Peyer's patch (tissue), 4 donors: ENCODE measurements at places on chromosomes 11 and 22. TPM values are rescaled to one million over a fixed set of nuclear protein-coding genes. Genes with fewer than 3 reads are reported as not detected.

Gene NXPE4
- total RNA-seq: 0.53 TPM

Gene FAM180B
- not detected for total RNA-seq

Gene NEFH
- 0.54 TPM for total RNA-seq

Gene GUCY1A2
- 0.83 TPM for total RNA-seq

Gene KCNK7
- 1.5 TPM for total RNA-seq

GRCh38 chr11:104000798-104001197, 35.6 kb upstream of the DDI1 start:
- no peaks in the 10 kb centered on the region for H3K27me3 ChIP-seq
- H3K4me1 ChIP-seq: no peaks in the 10 kb centered on the region
- no peak overlapping the region for H3K4me3 ChIP-seq
- H3K36me3 ChIP-seq: no peaks in the 10 kb centered on the region

DNA sequence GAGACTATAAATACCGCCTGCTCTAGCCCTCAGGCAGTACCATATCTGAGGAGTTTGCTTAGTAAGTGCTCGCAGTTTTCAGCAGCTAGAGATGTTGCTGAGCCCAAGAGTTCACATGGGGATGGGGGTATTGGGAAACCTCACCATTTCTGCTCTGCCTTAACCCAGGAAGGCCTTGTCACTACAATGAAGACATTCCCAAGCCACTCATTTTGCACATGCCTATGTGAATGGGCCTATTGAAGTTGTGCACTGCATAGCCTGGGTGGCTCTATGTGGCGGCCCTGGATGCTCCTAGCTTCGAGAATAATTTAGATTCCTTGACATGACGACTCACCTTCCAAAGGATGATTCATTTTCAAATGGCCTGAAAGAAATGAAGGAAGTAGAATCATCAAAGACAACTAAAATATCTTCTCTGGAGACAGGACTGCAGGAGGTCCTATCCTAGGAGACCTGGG, 163.4 kb downstream of the ADAMTS15 start:
- no peaks in the 10 kb centered on the region for H3K36me3 ChIP-seq
- H3K4me1 ChIP-seq: no peaks in the 10 kb centered on the region
- no peak for DNase-seq

DNA sequence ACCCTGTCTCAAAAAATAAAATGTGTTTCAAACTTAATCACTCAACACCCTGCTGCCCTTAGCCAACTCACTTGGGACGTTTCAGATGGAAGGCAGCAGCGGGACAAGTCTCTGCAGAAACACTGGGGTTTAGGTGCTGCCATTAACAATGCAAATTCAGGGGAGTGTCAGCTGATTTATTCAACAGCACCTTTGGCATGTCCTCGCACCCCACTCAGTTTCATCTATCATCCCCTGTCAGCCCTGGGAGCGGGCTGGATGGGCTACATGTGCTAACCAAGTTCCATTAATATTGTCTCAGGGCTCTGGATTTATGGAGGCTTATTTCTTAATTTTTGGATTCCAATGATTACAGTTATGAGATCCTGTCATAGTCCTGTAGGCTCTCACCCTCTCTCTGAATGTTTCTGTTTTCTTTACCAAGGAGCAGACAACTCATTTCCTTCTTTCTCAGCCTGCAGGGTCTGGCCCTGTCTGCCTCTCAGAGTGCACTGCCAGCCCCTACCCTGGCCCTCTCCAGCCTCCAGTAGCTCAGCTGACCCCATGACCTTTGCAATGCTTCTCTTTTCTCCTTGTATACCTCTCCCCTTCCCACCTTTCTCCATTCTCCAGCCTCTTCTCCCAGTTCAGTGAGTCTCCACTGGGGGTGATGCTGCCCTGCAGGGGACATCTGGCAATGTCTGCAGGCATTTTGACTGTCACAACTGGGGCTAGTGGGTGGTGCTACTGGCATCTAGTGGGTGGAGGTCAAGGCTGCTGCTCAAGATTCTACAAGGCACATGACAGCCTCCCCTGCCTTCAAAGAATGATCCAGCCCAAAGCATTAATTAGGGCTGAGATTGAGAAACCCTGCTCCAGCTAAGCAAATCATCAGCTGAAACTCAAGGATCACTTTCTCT, 79.0 kb downstream of the APIP start:
- no peaks in the 10 kb centered on the region for H3K36me3 ChIP-seq
- no peaks in the 10 kb centered on the region for H3K27me3 ChIP-seq
- no peak overlapping the region for H3K27ac ChIP-seq
- H3K4me3 ChIP-seq: no peak overlapping the region
- no peak for DNase-seq

- no peak for DNase-seq
- no peak overlapping the region for H3K27ac ChIP-seq
Observed at GRCh38 chr11:100769617-100770016, 82.5 kb downstream of the ARHGAP42 start.
